NCI-H446 treated with DMSO at 0.1 percent for 48 hours (cell line): ENCODE measurements at places on chromosomes 4 and X.

GRCh38 chr4:153471698-153472093, 5.5 kb downstream of the TMEM131L start:
- no peak for DNase-seq

- no peak for DNase-seq
These were observed 15.0 kb downstream of the BST1 start for GRCh38 chr4:15717657-15718416.

DNA sequence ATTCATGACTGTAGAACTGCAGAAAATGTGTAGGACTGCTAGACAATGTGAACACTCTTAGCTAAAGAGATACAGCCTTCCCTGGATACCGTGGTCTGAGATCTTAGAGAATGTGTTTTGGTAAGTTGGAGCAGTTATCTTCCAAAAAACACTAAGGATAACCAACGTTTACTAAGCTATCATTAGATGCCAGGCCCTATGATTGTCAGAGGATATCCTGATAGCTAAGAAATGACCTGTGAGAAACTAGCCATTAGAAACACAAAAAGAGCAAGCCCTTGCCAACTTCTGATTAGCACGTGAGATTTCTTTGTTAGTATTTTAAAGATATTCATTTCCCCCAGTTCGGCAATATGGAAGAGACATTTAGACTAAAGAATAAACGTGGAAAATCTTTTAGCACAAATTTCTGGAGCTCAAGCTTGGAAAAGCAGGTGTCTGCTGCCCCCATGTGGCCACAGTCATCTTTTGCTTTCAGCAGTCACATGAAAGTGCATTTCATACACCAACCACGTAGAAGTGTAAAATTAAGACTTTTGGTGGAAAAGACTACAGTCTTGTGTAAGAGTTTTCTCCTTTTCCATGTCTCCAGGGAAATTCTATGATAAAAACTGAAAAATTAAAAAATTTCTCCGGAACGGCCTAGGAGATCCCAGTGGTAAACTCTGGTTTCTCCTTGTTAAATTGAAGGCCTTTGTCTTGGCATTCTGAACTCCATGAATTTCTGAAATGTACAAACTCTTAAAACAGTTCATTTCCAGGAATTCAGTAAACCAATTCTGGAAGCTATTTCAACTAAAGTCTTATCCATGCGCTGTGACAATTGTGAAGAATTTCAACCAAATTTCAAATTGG, 136.4 kb downstream of the ZNF674 start:
- no peak for DNase-seq

- DNase-seq = no peak
These were observed 71.8 kb downstream of the PRKG2 start for GRCh38 chr4:81143183-81143582.

DNA sequence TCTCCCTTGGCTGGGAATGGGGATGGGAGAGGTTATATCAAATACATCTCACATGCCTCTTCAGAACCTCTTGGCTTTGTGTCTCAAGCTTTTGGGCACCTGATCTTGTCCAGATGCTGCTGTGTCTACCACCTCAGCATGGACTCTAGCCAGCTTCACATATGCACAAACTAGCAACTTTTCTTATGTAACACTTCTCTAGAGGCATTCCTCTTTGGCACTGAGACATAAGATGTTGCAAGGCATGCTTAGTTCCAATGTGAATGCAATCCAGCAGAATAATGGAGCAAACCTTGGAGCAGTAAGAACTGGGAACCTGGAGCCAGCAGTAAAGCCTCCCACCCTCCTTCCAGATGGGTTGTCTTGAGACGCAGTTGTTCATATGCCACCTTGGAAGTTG, 113.4 kb upstream of the TMEM47 start:
- no peak for DNase-seq

GRCh38 chr4:79575709-79576428, 167.8 kb upstream of the GK2 start:
- DNase-seq = no peak
